Kidney glomerular epithelial cell (primary cell): ENCODE measurements at places on chromosomes 7 and 10.
A peak's percentile ranks its signal among the peaks of the same experiment; 100 is the strongest.

DNA sequence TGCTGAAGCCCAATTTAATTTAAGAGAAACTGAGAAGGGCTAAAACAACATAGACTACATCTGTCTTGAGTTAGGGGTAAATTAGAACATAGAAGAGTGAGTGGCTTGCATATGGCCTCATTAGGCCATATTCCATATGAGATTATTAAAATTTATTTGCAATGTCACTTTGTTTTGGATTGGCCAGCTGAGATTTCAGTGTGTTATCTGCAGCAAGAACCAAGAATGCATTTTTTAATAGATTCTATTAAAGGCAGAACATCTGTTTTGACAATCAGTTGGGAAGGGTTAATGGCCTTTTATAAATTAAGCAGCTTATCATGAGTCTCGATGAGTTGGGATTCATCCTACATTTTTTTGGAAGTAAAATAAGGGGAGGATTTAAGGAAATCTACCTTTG is 236.2 kb downstream of the DGKB start:
- no peak for DNase-seq

DNA sequence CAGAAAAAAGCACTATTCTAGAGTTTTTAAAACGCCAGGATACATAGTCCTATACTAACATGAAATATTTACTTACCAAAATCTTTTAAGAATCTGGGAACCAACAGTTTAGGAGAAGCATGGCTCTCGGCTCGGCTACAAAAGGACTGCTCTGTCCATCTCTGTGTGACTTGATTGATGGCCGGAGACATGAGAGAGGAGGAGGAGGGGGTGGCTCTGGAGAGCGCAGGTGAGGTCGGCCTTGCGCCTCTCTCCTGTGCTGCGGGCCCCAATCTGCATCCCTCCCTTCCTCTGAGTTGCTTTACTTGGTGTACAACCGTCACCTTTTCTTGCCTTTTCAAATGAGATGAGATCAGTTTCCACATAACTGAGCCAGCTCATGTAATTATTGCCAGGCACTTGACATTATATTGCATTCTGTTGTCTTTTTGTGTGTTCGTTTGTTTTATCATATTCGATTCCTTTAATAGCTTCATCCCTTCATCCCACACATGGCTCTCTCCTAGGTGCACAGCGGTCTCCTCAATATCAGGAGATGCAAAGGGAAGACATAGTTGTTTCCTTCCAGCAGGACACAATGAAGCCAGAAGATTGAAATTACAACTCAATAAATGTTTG is 87.8 kb upstream of the KLF6 start:
- DNase-seq, result no peak

GRCh38 chr10:5457741-5458140 is 41.6 kb downstream of the CALML5 start:
- no peak for DNase-seq

DNA sequence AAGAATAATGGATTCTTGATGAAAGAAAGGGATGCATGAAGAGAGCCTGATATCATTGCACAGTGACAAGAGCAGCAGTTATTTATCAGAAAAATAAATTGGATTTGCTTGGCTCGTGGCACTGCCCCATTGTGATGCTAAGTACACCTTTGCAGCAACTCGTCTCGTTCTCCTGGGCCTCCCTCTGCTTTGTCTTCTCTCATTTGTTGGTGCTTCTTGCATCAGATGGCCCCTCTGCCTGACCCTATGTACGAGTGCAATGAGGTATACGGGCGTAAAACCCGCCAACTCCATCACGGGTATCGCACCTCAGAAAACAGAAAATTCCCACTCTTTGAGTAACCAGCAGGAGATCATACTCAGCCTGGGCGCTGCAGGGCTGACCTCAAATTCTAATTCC is 107.2 kb upstream of the C10orf90 start:
- DNase-seq, result no peak

DNA sequence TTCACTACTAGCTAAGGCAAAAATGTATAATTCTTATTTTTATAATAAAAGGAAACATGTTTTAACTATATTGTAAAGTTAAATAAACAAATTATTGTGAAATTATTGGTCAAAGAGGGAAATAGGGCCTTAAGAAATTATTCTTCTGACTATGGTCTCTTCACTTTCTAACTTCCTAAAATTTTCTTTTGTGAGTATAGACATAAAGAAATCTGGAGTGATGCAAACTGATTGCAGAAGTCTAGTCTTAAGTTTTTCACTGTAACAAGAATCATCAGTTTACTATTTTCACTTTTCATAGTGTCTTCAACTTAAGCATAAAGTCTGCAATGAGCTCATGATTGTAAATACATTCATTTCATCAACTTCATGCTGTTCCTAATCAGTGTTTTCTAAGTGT is 525.4 kb downstream of the TFEC start:
- no peak for DNase-seq

DNA sequence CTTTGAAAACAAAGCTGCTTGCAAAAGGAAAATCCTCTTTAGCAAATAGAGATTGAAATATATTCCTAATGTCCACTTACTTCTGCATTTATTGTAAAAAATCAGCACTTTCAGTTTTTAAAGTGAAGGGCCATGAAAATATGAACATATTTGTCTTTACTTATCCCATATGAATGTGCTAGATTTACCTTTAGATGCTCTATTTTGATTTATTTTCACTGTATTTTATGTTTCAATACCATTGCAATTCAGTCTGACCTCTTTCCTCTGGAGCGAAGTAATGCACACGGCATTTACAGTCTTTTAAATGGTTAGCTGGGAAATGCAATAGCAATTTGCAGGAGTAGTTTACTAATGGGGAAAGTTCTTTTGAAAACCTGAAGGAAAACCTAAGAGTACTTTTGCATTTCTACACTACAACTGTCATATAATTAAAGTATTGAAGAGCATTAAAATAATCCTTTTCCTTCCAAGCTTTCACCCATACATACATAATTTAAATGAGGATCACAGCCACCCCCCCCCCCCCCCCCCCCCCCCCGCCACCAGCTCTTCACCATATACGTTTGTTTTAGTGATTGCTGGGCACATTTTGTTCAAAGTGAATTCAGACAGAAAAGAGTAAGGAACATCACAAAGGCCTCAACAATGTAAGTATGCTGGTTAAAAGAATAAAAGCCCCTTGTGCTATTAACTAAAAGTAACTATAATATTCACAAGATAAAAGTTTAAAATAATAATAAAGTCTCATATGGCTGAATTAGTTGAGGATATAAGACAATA is 3.5 kb downstream of the SKIDA1 start:
- no peak for DNase-seq

- DNase-seq, result no peak
Observed at GRCh38 chr10:59361663-59362143, 646 bp downstream of the FAM13C start.

DNA sequence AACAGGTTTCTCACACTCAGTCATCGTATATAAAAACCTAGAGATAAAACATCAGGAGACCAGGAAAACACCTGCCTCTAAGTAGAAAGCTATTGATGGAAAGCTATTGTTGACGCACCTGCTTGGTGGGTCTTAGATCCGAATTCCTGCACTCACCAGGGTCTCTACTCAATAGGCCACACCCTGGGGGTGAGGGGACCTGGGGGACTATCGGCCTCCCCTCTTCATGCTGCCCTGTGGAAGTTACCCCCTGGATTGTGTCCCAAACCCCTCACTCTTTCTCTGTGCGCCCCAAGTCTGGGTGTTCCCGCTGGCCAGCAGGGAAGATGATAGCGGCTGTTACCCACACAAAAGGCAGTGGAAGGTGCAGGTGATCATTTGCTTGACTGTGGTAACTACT is 313.0 kb downstream of the WDR37 start:
- DNase-seq, result no peak

GRCh38 chr10:71203716-71204115 is 8.7 kb upstream of the UNC5B start:
- DNase-seq, result no peak

DNA sequence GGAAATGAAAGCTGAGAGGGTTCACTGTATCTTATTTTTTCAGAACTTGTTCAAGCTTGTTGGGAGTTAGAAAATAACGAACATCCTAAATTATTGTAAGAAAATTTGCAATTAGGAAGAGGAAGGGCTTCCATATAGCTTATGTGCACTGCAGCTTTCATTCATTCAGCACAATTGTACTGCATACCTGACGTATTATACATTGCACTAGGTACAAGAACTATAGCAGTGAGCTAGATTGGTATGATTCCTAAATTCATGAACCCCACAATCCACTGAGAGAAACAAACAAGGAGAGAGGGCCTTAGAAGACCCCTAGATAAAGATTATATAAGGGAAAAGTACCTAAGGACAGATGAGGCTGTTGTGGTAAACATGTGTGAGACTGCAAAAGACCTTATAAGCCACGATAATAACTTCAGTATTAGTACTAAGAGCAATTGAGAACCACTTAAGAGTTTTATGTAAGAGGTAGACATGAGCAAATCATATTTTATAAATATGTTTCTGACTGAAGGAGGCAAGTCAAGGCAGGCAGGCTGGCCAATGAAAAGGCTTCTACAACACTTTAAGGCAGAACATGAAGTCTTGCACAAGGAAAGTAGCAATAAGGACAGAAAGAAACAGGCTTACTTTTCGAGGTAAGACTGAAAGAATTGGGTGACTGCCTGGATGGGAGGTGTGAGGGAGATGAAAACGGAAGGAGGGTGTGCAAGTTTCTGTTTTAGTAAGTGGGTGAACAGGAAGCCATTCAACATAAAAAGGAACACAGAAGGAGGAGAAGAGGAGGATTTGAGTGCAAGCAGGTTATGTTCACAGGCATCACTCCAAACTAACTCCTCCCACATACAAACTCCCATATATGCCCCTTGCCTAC is 77.9 kb upstream of the LRRN3 start:
- no peak for DNase-seq

DNA sequence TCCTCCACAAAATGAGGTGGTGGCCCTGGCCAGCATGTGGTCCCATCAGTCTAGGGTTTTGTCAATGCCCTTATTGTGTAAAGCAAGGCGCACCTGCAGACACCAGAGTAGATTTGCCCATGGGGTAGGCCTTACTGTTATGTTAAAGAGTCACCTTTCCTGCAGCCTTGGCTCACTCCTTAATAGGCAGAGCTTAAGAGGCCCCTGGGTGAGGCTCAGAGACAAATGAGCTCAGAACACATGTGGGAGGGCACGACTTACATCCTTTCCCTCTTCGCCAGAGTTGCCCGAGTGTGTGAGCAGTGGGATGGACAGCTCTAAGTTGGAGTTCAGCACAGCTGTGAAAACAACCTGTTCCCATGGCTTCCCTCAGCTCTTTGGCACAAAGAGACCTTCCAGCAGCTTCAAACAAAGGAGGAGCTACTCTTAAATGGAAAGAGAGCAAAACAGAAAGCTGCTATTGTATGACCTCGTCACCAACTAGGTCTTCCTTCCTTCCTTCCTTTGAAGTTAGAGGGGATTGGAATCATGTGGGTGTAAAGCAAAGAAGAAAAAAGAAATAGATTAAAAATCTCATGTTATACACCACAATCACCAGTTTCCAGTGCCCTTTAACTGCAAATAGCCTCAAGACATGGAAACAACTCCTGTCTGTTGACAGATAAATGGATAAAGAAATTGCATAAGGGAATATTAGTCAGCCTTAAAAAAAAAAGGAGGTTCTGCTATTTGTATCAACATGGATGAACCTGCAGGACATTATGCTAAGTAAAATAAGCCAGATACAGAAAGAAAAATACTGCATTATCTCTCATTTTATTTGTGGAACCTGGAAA is 11.9 kb upstream of the XPNPEP1 start:
- DNase-seq, result peak; percentile 42

DNA sequence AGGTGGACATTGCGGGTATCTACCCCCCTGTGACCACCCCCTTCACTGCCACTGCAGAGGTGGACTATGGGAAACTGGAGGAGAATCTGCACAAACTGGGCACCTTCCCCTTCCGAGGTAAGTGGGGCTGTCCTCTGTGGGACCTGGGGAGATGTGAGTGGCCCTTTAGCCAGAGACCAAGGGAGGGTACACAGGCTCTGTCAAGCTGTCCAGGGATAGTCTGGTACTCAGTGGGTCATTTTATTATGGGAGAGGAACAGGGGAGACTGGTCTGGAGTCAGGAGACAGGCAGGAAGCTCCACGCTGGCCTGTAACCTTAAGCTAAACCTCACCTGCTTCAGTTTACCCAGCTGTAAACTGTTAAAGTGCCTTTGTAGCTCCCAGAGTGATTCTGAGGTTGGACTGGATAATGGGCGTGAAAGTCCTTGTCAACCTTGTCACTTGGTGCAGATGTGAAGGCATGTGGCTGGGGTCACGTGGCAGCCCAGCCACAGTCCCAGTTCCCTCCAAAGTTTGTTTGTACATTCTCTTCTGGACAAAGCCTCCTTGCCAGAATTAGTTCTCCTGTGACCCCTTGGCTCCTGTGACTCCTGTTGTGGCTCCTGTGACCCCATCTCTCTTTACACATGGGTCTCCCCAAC is 729 bp downstream of the HOGA1 start:
- DNase-seq, result no peak

DNA sequence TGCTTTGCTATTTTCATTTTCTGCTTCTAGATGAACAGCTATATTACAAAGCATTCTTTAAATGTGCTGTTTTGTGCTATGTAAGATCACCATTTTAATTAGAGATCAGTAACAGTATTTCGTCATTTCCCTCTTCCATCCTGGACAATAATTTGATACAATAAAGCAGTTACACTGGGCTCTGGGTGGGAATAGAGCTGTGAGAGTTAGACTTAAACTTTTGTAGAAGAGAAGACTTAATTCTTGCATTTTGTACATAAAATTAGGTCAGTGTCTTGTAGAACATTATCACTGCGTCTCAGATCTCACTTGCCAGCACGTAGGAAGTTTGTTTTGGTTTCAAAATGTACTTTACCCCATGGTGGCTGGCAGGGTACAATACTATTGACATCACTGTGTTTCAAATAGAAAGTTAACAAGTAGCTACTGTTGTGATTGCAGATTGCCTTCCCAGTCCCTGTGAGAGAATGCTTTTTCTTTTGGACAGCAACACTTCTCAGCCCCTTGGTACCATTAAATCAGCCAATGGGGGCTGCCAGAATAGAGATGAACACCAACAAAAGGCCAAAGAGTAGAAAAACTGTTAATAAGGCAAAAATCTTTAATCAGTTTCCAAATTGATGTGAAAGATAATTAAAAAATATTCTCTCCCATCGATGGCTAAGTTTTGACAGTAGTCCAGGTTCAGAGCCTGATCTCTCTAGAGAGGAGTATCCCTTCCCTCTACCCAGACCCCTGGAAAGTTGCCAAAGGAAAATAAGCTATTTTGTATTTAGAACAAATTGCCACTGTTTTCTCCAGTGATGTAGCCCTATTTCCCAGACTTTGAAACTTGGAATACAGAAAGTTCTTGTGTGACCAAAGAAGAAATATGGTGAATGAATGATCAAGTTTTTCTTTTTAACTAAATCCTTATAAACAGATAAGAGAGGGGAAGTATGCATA is 35.1 kb downstream of the SMNDC1 start:
- no peak for DNase-seq

- peak; percentile 25 for DNase-seq
Observed at GRCh38 chr10:117413928-117414618, 38.8 kb upstream of the PDZD8 start.
